Stimulated activated CD4-positive, alpha-beta T cell treated with anti-CD3 and anti-CD28 coated beads, Interleukin-4, amount 100 ng/mL, for 4 hours (primary cell): ENCODE measurements at places on chromosomes 2 and 18.

GRCh38 chr2:186806591-186806990 is 42.4 kb downstream of the ZSWIM2 start:
- DNase-seq: no peak

DNA sequence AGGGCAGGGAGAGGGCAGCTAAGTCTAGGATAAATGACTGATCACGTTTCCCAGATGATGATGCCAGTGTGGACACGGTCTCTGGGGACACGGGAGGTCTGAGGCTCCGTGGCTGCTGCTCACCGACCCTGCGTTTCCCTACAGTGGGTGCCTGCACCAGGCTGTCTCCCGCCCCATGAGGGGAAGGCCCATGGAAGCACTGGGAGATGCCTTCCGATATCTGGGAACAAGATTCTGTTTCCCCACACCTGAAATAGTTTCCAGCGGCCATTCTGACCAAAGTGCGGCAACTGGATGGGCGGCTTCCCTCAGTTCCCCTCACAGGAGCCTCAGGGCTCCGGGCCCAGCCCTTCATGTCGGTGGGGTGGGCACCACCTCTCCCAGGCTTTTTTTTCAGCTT is 83.1 kb downstream of the EDAR start:
- no peak for DNase-seq

DNA sequence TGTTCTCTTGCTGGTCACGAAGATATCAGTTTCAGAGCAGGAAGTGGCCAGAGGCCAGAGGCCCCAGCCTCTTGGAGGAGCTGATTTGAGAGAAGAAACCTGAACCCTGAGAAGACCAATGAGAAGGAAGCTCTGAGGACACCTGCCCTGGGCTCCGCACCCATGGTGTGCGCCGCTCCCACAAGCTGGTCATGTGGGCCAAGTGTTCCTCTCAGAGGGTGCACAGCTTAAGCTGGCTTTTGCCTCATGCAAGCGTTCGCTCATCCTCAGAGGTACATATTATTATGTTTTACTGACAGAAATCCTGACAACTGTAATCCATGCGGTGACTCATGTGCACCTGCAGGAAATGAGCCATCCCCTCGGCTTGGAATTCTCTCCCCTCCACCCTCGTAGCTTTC is 316.1 kb upstream of the MYT1L start:
- DNase-seq: no peak

- DNase-seq: no peak
These were observed 149.7 kb downstream of the DCC start for GRCh38 chr18:52489396-52490306.

- no peak for DNase-seq
These were observed 793 bp downstream of the CNRIP1 start for GRCh38 chr2:68318914-68319397.

GRCh38 chr2:222410534-222410933 is 13.8 kb upstream of the SGPP2 start:
- no peak for DNase-seq

DNA sequence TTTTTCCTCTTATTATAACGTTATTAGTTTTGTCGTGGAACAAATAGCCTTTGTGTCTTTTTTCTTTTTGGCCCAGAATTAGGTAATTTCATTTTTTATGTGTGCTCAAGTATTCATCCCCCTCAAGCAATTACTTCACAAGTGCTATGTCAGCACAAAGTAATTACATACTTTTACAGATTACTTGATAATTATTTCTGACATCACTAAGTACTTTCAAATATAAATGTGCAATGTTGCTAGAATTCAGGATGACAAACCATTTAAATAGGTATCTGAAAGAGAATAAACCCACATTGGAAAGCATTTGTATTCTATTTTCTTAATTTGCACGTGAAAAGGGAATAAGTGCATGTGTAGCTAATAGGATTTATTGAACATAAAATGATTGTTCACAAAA is 238.2 kb downstream of the CDH7 start:
- DNase-seq: no peak

DNA sequence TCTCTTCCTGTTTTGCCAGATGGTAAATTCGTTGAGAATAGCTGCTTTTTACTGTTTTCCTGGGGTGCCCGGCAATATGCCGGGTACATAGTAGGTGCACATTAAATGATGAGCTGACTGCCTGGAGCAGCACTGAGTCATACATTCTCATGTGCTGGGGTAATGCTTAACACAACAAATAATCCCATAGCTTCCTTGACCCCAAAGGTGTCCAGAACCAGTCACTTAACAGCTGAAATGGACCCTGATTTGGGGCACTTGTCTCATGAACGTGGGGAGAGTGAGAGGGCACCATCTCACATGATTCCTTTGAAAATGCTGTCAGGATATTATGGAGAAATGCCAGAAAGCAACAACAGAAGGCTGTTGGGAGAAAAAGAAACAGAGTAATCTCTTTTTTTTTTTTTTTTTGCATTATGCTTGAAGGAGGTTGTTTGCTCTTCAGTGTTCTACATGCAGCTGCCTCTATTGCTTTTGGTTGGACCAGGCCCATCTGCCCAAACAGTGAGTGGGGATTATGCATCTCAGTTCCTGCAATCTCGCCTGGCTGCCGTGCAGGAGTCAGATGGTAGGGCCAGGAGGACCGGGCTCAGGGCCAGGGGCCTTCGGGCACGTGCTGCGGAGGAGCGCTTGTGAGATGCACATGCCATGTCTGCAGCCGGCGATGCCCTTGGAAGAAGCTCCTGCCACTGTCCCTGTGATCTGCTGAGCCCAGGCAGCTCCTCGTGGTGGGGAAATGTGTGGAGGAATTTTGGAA is 162.1 kb downstream of the SH3RF3 start:
- DNase-seq: no peak

DNA sequence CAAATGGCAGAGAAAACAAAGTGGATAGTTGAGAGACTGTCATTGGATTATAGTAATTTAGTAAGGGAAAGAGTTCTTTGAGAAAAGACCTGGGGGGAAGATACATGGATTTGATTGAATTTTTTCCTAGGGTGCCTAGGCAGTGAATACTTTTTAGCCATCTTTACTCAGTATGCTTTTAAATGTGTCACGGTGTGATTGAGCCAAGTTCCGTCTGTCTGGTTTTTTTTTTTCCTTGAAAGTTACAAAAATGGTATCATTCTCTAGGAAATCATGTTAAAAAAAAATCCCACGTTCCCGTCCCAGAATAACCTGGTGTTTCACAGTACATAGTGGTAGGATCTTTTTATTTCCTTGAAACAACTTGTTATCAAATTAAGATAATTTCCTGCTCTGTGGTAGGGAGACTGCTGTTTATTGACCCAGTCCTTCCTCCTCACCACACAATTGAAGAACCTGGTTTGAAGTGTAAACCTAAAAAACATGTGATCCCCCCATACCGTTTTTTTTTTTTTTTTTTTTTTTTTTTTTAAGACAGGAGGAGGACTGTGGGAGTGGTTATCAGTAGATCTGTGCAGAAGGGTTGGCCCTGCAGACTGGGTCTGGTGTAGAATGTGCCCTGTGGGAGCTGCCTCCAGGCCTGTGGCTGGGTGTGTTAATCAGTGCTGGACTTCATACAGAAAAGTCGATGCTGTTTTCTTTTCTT is 55.1 kb downstream of the DGKD start:
- no peak for DNase-seq

DNA sequence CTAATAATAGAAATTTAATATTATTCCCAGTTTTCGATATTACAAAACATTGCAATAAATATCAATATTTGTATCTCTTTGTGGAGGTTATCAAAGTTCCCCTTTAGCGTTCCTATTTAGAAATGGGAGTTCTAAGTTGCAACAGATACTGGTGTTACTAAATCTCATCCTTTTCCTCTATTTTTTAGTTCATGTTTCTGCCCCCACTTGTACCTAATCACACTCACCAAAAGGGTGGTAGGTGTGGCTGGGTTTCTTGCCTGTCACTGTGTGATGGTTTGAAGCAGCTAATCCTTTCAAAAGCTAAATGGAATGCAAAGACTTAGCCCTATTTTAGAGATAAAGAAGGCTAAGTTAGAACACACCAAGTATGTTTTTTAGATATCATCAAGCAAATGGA is 997.9 kb downstream of the TSN start:
- no peak for DNase-seq

- DNase-seq: no peak
These were observed 105.6 kb upstream of the LDLRAD4 start for GRCh38 chr18:13112982-13113381.

- DNase-seq: no peak
These were observed 49.3 kb downstream of the TMX3 start for GRCh38 chr18:68665628-68666027.

DNA sequence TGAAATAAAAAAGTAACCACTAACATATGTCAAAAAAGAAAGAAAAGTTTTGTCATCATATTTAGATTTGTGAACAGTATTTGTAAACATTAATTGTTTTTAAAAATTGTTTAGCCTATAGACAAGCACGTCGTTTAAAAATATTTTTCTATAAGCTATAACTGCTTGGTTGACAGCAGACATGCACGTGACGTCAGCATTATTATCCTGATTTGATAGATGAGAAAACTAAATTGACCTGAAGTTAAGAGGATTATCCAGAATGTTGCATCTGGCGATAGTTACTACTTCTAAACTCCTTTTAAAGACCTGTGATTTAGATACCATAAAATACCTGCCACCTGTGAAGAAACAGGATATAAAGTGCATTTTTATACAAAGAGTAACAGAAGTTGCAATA is 156.9 kb upstream of the BARD1 start:
- DNase-seq: no peak

DNA sequence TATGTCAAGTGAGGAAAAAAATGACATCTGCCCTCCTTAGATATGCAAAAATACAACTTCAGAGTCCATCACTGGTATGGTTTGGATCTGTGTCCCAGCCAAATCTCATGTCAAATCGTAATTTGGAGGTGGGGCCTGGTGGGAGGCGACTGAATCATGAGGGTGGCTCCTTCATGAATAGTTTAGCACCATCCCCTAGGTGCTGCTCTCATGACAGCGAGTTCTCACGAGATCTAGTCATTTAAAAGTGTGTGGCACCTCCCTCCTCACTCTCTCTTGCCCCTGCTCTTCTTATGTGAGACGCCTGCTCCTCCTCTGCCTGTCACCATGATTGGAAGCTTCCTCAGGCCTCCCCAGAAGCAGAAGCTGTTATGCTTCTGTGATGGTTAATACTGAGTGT is 5.9 kb upstream of the PSMA8 start:
- DNase-seq: no peak

DNA sequence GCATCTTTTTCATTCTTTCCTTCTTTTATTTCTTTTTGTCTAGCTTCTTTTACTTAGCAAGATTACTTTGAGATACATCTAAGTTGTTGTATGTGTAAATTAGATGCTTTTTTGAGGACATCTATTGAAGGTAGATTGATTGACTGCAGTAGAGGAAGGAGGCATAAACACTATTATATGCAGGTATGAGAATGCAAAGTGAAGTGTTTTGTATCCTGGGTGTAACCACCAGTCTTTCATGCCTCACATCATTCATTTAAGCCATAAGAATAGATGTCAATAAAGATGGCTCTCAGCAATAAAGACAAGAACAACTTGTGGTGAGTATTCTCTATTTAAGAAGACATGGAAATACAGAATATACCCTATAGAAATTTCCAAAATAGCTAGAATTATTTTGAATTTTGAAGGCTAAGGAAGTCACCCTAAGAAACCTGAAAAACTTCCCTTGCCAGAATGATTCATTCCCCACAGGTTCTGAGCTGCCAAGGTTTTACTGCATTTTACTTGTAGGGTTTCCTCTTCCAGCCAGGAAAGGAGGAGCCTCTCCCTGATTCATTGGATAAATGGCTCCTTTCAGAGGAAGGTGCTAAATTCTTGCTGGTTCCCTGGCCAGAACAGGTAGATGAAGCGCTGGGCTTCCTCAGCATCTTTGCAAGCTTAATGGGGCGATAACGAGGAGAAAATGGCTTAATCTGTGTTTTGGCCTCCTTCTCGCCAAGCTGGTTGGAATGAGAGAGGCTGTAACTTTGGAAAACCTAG is 279.8 kb upstream of the SLC14A2 start:
- DNase-seq: no peak

DNA sequence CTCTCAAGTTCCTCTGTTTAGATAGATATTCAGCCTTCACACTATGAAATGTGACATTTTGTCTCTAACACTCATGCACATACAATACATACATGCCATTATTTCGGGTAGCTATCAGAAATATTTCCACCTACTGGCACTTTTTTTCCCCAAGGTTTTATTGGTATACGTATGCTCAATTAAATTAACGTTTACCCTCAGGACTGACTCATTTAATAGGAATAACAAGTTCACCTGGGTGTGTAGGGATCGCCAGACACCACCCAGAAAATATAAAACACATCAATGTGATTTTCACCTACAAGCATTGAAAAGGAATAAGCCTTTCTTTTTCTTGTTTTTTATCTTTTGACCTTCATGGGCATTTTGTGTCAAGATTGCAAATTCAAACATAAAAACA is 138.5 kb upstream of the EPAS1 start:
- no peak for DNase-seq

GRCh38 chr2:230541934-230542380 is 126.0 kb downstream of the SP100 start:
- DNase-seq: no peak

DNA sequence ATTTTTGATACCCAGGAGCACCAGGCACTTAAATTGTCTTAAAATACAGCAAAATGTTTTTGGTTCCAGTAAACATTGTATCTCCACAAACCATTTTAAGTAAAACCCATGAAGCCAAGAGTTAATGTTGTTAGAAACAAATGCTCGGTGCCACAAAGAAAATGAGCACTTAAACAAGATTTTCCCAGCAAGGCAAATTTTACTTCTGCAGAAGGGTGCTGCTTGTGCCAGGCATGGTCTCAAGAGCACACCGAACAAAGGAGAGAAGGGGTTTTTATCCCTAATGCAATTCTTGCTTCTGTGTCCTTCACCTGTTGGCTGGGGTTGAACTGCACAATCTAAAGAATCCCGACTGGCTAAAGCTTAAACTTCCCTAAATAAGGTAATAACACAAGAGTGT is 286.7 kb downstream of the ADCYAP1 start:
- DNase-seq: no peak

- no peak for DNase-seq
These were observed 141.8 kb downstream of the GRB14 start for GRCh38 chr2:164479460-164479859.

DNA sequence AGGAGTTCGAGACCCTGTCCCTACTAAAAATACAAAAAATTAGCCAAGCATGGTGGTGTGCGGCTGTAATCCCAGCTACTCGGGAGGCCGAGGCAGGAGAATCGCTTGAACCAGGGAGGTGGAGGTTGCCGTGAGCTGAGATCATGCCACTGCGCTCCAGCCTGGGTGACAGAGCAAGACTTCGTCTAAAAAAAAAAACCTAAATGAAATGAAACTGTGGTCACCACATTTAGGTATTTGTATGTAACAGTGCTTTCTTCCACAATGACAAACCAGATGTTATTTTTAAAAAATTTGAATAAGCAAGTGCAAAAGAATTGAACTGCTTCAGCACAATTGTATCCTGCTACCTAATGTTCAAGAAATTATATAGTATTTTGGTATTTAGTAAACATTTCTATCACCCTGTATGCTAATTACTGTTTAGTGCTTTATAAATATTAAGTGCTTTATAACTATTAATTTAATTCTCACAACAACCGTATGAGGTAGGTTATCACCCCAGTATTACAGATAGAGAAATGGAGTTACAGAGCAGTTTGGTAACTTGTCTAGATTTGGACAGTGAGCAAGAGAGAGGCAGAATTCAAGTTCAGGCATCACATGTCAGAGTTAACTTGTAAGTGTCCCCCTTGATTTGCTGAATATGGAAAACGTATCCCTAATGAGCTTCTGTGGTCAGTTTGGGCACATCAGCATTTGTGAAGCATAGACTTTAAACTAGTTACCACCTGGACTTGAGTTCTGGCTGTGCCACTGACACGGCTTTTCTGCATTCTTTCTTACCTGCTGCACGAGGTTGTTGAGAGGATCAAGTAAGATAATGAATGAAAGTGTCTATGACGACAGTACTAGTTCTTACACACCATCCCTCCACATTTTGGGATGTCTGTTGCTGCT is 14.4 kb downstream of the PHLPP1 start:
- no peak for DNase-seq
